ENCODE measurements at places on chromosomes 13 and 19.
A peak's percentile ranks its signal among the peaks of the same experiment; 100 is the strongest.

- DNase-seq, result no peak
Observed at GRCh38 chr19:44113784-44114390, 688 bp downstream of the ZNF225 start.

- no peak for DNase-seq
Observed at GRCh38 chr19:52114691-52115090, 19.1 kb upstream of the ZNF841 start.

DNA sequence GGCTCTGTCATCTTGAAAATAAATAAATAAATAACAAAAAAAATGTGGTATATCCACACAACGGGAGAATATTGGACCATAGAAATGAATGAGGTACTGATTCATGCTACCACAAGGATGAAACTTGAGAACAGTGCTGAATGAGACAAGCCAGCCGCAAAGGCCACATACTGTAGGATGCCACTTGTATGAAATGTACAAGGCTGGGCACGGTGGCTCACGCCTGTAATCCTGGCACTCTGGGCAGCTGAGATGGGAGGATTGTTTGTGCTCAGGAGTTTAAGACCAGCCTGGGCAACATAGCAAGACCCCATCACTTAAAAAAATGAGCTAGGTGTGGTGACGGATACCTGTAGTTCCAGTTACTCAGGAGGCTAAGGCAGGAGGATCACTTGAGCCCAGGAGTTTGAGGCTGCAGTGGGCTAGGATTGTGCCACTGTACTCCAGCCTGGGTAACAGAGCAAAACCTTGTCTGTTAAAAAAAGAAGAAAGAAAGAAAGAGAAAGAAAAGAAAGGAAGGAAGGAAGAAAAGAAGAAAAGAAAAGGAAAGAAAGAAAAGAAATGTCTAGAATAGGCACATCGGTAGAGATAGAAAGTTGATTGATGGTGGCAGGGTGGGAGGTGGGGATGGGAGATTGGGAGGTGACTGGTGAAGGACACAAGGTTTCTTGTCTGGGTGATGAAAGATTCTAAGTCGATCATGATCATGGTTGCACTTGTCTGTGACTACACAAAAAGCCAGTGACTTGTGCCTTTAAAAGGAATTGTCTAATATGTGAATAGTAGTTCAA, 20.3 kb downstream of the HPN start:
- no peak for DNase-seq

DNA sequence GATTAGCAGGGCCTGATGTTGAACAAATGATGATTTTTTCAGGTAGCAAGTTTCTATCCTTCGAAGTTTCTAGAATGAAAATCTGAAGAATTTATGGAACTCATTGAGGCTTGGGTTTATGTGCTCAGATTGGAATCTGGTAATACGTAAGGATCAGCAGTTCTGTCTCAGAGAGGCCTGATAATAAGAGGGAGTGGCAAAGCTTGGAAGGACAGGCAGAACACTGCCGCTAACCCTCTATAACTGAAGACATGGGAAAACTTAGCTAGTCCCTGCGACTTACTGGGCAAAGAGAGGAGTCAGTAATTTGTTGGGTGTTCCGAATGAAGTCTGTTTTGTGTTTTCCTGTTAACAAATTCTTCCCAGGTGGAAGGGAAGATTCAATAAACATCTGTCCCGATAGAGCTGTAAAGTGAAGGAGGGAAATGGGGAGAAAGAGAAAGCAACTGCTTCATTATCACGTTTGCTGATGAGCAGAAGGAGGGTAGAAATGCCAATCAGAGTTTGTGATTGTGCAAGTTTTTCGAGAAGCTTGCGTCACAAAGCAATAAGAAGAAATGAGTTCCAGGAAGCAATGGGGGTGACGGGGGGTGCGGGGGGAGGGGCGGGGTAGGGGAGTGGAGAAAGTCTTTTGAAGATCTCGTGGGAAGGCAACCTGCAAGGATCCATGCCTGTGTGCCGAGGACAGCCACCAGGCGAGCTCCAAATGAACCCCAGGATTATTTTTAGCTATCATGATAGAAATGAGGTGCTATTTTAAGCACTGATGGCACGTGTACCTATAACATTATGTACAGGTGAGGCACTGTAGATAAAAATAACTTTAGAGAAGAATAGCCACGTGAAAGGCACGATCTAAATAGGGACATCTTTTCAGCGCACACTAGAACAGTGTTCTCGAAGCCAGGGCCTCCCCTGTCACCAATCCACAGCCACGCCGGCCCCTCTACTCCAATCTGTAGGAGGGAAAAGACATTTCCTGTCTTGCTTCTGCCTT, 224.1 kb downstream of the FGF9 start:
- DNase-seq, result no peak

- no peak for DNase-seq
Observed at GRCh38 chr19:53132141-53132991, at the start of gene ZNF415. ZNF415 (minus strand) TSS chr19:53132910; CDS start chr19:53122676, 10,234 bp downstream.

- no peak for DNase-seq
Observed at GRCh38 chr13:66665991-66666390, 564.1 kb downstream of the PCDH9 start.

DNA sequence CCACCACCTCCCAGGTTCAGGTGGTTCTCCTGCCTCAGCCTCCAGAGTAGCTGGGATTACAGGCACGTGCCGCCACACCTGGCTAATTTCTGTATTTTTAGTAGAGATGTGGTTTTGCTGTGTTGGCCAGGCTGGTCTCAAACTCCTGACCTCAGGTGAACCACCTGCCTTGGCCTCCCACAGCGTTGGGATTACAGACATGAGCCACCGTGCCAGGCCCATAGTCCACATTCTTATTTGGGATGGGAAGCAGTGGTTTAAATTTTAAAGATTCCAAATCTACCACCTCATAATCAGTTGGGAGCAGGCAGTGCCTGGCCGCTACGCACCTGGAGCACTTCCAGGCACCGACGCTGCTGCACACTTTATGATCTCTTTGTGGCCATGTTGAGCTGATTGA, 160.6 kb upstream of the SOX1 start:
- no peak for DNase-seq

GRCh38 chr13:112241288-112241687, 134.9 kb upstream of the SPACA7 start:
- no peak for DNase-seq

DNA sequence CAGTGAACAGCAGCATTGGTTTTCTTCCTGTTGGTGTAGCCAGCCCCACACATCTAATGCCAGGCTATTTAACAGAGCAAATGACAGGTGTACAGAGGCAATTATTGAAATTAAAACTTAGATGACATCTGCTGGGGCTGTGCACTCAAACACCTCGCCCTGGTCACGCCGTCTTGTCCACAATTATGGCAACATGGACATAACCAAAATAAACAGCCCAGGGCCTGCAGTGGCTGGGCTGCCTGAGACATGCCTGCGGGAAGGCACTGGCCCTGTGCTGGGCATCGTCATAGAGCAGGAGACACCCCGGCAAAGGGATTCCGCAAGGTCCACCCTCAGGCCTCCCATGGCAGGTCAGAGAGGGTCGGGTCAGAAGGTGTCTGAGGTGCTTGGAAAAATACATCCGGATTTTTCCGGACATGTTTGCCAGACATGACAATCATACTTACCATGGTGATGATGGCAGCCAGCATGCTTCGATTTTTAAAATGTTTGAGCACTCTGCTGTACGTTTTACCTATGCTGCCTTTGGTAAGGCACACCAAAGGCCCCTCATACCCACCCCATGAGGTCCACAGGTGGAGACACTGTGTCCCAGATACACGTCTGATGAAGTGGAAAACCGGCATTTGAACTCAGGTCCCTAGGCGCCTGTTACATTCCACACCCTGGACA, 47.8 kb downstream of the TSHZ3 start:
- DNase-seq, result no peak

GRCh38 chr19:3110126-3110825, 16.1 kb downstream of the GNA11 start:
- no peak for DNase-seq

DNA sequence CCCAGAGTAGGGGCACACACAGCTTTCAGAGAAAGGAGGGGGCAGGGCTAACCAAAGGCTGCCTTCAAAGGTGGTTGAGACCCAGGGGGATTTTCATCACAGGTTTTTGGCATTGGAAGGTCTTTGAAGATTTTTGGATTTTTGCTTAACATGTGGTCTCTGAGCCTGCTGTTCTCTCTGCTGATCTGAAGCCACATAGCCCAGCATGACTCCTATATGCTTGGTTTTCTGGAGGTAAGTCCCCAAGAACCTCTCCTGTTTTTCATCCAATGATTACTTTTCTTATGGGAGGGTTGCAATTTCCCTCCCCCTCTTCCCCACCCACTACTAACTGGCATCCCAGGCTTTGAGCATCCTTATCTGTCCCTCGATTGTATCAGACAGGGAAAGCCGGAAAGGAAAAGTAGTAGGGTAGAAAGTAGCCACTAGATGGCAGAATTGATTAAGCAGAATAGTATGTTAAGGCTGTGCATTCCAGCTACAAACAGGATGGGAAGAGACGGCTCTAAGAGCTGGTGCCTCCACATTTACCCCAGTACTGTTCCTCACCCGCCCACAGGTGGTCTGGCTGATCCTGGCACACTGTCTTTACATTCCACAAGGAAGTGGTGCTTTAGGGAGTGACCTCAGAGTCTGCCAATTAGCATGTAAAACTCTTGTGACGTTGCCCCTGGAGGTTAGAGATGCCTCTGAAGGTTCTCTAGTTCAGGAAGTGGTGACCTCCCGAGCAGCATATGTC, 218.9 kb upstream of the EDNRB start:
- peak; percentile 66 for DNase-seq

DNA sequence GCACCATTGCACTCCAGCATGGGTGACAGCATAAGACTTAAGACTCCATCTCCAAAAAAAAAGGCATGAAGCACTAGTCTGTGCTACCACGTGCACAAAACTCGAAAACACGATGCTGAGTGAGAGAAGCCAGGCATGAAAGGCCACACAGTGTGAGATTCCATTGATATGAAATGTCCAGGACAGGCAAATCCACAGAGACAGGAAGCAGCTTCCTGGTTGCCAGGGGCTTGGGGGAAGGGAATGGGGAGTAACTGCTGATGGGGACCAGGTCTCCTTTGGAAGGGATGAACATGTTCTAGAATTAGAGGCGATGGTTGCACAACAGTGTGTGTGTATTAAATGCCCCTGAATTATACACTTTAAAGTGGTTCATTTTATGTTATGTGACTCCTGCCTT, 15.9 kb upstream of the JUND start:
- DNase-seq, result no peak

- DNase-seq, result peak; percentile 91
Observed at GRCh38 chr19:47273313-47274070, 1.2 kb upstream of the INAFM1 start.
